ENCODE measurements at places on chromosomes 2 and 18. TPM values are rescaled to one million over a fixed set of nuclear protein-coding genes. Genes with fewer than 3 reads are reported as not detected.

Gene CDH2
- total RNA-seq: 208 TPM

- no peak overlapping the region for H3K27ac ChIP-seq
- no peaks in the 10 kb centered on the region for H3K36me3 ChIP-seq
- DNase-seq: no peak
- H3K4me3 ChIP-seq: no peak overlapping the region
Observed at GRCh38 chr18:33699372-33699771, 121.4 kb downstream of the ASXL3 start.

- no peak for DNase-seq
- no peaks in the 10 kb centered on the region for H3K36me3 ChIP-seq
- no peak overlapping the region for H3K27ac ChIP-seq
- no peak overlapping the region for H3K4me3 ChIP-seq
- peaks cover 26% of the 10 kb centered on the region for H3K4me1 ChIP-seq
- H3K27me3 ChIP-seq: no peaks in the 10 kb centered on the region
Observed at GRCh38 chr18:27847412-27847811, 329.5 kb downstream of the CDH2 start.

- no peaks in the 10 kb centered on the region for H3K4me1 ChIP-seq
- H3K27me3 ChIP-seq: peaks cover 8% of the 10 kb centered on the region
- H3K27ac ChIP-seq: no peak overlapping the region
- H3K36me3 ChIP-seq: no peaks in the 10 kb centered on the region
- H3K4me3 ChIP-seq: no peak overlapping the region
Observed at GRCh38 chr2:16394072-16394985, 271.3 kb downstream of the CYRIA start.

GRCh38 chr18:76384861-76385680 is 110.0 kb downstream of the ZNF516 start:
- no peak overlapping the region for H3K27ac ChIP-seq
- H3K4me3 ChIP-seq: no peak overlapping the region
- H3K27me3 ChIP-seq: no peaks in the 10 kb centered on the region
- peaks cover under 1% of the 10 kb centered on the region for H3K36me3 ChIP-seq
- no peak for DNase-seq

- no peak for DNase-seq
- H3K27ac ChIP-seq: no peak overlapping the region
Observed at GRCh38 chr2:98422449-98422848, 22.2 kb upstream of the INPP4A start.

Gene DSG1
- not detected for total RNA-seq

Gene SCN1A
- not detected for total RNA-seq

- peaks cover 21% of the 10 kb centered on the region for H3K36me3 ChIP-seq
- no peak for DNase-seq
- no peaks in the 10 kb centered on the region for H3K27me3 ChIP-seq
- H3K27ac ChIP-seq: peak overlapping the region; percentile 99
Observed at GRCh38 chr2:27681841-27682240, 18.2 kb downstream of the SLC4A1AP start.

DNA sequence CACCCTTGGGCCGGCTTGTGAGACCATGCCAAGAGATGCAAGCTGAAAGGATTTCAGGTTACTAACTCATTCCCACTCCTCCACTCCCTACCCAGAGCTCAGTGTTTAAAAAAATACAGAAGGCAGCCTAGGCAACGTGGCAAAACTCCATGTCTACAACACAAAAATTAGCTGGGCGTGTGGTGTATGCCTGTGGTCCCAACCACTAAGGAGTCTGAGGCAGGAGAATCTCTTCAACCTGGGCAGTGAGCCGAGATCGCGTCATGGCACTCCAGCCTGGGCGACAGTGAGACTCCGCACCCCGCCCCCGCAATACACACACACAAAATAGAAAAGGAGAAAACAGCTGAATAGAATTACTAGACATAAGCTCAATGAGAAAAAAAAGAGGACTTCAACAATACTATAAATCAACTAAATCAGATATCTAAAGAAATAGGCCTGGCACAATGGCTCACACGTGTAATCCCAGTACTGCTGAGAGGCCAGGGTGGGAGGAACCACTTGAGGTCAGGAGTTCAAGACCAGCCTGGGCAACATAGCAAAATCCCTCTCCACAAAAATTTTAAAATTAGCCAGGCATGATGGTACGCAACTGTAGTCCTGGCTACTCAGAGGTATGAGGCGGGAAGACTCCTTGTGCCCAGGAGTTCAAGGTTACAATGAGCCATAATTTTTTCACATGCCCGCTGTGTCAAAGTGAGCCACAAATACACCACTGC is 10.1 kb downstream of the IWS1 start:
- H3K4me3 ChIP-seq: no peak overlapping the region
- H3K36me3 ChIP-seq: peaks cover 15% of the 10 kb centered on the region
- H3K27ac ChIP-seq: peak overlapping the region; percentile 58
- DNase-seq: no peak
- H3K27me3 ChIP-seq: no peaks in the 10 kb centered on the region

DNA sequence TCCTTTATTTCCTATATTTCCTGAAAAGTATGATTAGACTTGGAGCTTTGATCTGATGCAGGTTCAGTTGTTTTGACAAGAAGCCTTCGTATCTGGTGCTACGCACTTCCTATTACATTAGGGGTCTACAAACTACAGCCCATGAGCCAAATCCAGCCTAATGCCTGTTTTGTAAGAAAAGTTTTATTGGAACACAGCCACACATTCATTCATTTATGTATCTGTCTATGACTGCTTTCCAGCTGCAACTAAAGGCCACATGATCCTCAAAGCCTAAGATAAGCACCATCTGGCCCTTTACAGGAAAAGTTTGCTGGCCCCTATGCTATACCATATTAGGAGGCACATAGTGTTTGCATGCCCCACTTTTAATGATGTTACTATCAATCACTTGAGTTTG is 26.0 kb downstream of the EIF2AK3 start:
- peaks cover 45% of the 10 kb centered on the region for H3K4me1 ChIP-seq
- peak overlapping the region; percentile 90 for H3K27ac ChIP-seq
- no peaks in the 10 kb centered on the region for H3K27me3 ChIP-seq
- H3K4me3 ChIP-seq: no peak overlapping the region
- DNase-seq: no peak

GRCh38 chr18:24536326-24536725 is 75.9 kb downstream of the HRH4 start:
- H3K36me3 ChIP-seq: no peaks in the 10 kb centered on the region
- peaks cover 30% of the 10 kb centered on the region for H3K27me3 ChIP-seq
- DNase-seq: no peak
- no peak overlapping the region for H3K4me3 ChIP-seq
- no peaks in the 10 kb centered on the region for H3K4me1 ChIP-seq

- no peaks in the 10 kb centered on the region for H3K36me3 ChIP-seq
- no peaks in the 10 kb centered on the region for H3K4me1 ChIP-seq
Observed at GRCh38 chr18:78939105-78939504, 40.5 kb upstream of the SALL3 start.

Gene GLI2
- 37.0 TPM for total RNA-seq

- no peaks in the 10 kb centered on the region for H3K36me3 ChIP-seq
- no peak overlapping the region for H3K27ac ChIP-seq
- no peaks in the 10 kb centered on the region for H3K4me1 ChIP-seq
- DNase-seq: no peak
Observed at GRCh38 chr2:192315543-192315942, 120.8 kb upstream of the TMEFF2 start.

DNA sequence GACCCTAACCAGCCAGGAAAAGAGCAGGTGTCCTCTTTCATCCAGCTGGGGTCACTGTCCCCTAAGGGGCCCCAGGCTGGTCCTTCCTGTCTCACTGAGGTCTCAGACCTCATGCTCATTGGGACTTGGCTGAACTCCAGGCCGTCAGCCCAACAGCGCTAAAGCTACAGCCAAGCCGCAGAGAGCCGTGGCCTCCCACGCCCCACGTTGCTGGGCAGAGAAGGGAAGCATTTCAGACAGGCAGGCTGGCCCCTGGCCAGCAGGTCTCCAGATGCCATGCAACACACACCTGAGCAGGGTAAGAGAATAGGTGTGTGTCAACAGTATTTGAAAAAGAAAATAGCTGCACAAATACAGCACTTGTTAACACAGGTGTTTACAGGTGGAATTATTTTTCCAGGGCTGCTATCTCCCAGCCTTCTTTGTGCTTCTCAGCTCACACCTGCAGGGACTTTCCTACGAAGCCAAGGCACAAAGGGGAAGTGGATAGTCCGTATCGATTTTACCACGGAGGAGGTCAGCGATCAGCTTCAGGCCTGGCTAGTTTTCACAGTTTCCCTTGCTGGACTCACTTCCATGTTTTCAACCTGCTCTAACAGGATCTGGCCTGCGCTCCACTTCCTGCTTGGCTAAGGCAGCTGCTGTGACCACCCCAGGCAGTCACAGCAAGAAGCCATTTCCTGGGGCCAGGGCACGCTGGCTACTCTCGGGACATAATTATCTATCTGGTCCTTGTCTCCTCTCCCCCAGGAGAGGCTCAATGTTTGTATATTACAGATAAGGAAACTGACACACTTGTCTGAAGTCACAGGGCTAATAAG is 156.1 kb upstream of the ID2 start:
- H3K27me3 ChIP-seq: peaks cover 9% of the 10 kb centered on the region
- no peaks in the 10 kb centered on the region for H3K36me3 ChIP-seq
- DNase-seq: no peak
- H3K4me3 ChIP-seq: no peak overlapping the region

GRCh38 chr2:10495311-10495987 is 47.3 kb upstream of the ODC1 start:
- peaks cover 5% of the 10 kb centered on the region for H3K36me3 ChIP-seq
- H3K4me1 ChIP-seq: peaks cover 6% of the 10 kb centered on the region

GRCh38 chr2:218217360-218218267 is 625 bp downstream of the ARPC2 start:
- H3K27ac ChIP-seq: peak overlapping the region; percentile 90
- no peak for DNase-seq
- H3K4me3 ChIP-seq: peak overlapping the region; percentile 92
- peaks cover 3% of the 10 kb centered on the region for H3K27me3 ChIP-seq
- peaks cover 1% of the 10 kb centered on the region for H3K36me3 ChIP-seq

- peaks cover 27% of the 10 kb centered on the region for H3K4me1 ChIP-seq
- H3K36me3 ChIP-seq: no peaks in the 10 kb centered on the region
- H3K4me3 ChIP-seq: no peak overlapping the region
- no peak overlapping the region for H3K27ac ChIP-seq
- no peak for DNase-seq
Observed at GRCh38 chr2:207698301-207698700, 13.1 kb upstream of the CCNYL1 start.

- H3K27me3 ChIP-seq: no peaks in the 10 kb centered on the region
- H3K27ac ChIP-seq: no peak overlapping the region
- no peak for DNase-seq
- H3K36me3 ChIP-seq: no peaks in the 10 kb centered on the region
Observed at GRCh38 chr18:2402084-2402483, 169.2 kb downstream of the METTL4 start.

Gene C2orf92
- 10.0 TPM for total RNA-seq

DNA sequence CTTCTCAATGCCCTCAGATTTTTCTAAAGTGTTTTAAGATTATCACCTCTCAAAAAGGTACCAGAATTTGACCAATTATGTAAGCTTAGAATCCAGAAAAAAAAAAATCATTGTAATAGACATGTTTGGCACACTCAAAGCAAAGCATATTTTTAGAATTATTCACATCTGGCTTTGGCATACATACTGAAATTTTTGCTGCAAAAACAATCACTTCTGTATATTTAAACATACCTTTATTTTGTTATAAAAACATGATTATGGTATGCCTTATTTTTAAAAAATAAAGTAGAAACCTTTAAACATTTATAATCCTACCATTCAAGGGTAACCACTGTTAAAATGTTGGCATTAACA is 143.3 kb downstream of the ESCO1 start:
- no peak overlapping the region for H3K27ac ChIP-seq
- no peak overlapping the region for H3K4me3 ChIP-seq
- peaks cover 48% of the 10 kb centered on the region for H3K4me1 ChIP-seq
- no peak for DNase-seq
- no peaks in the 10 kb centered on the region for H3K27me3 ChIP-seq

Data from chondrocyte (in vitro differentiated cells).